Sciatic nerve (tissue), 2 donors: ENCODE measurements at places on chromosomes 11 and 22. TPM values are rescaled to one million over a fixed set of nuclear protein-coding genes. Genes with fewer than 3 reads are reported as not detected.
A peak's percentile ranks its signal among the peaks of the same experiment; 100 is the strongest.

GRCh38 chr22:41442240-41442792 lies 4.3 kb downstream of the TOB2 start:
- DNase-seq = no peak

DNA sequence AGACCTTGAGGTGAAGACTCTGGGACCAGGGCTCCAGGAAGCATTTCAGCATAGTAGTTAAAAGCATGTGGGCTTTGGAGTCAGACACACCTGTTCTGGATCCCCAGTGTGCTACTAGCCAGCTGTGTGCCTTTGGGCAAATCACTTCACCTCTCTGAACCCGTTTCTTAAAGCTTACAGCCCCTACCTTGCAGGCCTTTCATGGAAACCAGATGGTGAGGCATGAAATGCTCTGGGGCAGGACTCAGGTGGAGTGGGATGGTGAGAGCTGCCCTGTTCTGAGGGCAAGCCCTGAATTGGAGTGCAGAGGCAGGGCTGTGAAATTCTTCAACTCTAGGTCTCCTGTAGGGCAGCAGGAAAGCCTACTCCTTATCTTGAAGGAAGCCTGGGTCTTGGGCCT lies 10.5 kb downstream of the UCP2 start:
- DNase-seq = peak; percentile 9

NRXN2 gene
- 13.7 TPM for total RNA-seq

XKR3 gene
- total RNA-seq = not detected

GRCh38 chr11:116384407-116384806 lies 388.4 kb downstream of the BUD13 start:
- DNase-seq = no peak

SMC1B gene
- total RNA-seq = not detected
